ENCODE measurements at places on chromosomes 1 and 21.

DNA sequence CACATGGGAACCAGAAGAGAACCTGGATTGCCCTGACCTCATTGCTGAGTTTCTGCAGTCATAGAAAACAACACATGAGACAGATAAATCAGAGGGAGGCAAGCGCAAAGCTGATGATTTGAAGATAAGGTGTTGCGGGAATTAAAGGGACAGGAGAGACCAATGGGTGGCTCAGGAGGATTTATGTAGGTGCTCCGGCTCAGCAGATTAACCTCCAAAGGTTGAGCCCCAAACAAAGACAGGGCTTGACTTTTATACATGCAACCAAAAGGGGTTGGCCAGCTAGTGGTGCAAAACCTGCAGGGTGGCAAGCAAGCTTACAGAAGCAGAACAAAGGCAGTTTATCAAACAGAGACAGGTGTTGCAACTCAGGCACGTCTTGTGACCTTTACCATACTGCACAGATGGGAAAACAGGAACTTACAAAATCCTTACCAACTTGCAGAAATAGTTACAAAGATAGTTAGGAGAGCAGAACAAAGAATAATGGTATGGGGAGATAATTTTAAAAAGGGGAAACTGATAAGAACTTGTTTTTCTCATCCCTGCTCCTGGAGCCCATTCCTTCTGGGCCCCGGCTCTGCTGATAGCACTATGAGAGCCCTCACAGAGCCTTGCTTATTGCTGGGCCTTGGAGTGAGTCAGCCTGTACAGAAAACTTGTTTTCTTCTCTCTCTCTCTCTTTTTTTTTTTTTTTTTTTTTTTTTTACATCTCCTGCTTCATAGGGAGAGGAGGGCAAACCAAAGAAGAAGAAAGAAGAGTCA, 93.6 kb downstream of the SNRPE start:
- DNase-seq = no peak

DNA sequence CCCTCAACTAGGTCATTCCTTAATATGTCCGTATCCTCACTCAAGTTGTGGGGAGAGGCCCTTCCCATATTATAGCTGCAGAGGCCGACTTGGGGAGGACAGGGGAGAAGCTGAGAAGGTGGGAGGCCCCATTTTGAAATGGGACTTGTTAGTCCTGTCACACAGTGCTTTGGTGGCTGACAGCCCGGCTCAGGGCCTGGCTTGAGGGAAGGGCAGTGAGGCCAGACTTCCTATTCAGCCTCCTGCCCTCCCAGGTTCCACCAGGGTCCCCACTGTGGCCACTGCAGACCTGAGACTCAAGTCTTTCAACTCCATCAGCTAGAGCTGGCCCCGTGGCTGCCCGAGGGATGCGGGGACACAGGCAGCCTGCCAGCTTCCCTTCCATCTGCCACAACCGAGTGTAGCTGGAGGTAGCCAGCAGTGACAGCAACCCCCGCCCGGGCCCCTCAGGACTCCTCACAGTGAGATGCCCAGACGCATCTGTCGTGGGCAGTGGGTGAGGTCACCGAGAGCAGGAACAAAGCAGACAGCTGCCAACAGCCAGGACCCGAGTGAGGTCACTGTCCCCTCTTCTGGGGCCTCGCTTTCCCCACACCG, 36.9 kb downstream of the SIM2 start:
- DNase-seq = no peak

DNA sequence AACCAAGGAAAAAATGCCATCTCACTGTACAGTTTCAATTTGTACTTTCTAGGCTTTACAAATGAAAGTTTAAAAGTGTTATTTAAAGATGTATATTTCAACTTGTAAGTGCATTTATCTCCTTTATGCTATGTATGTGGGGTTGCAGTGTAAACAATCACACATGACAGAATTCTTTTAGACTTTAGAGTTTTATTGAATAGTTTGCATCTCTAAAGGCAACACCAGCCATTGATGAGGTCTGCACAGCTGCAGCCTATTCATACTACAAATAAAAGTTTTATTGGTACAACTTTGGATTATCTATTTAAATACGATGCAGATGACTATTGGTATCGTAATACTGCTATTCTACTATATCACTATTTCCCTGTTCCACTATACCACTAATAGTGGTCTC, 894.4 kb upstream of the B3GALT2 start:
- no peak for DNase-seq

DNA sequence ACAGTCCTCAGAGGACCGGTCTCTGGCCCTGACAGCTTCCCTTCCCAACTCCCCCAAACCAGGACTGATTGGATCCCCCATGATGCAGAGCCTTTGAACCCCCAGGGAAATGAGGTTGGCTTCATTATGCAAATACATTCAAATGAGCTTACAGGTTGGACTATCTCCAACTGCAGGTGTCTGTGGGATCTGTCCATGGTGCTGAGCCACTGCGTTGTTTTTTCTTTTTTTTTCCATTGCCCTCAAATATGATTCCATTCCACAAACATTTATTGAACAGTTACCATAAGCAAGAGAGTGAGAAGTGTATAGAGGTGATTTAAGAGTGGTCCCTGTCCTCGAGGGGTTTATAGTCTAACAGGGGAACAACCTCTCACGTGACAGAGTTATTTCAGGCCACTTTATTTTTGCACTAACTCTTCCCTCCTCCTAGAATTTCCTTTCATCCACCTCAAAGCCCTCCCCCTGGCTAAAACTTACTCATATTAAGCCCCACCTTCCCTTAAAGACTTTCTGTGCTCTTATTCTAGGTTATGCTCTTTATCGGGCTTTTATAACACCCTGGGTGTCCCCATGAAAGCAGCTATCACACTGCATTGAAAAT, 21.9 kb downstream of the DLGAP3 start:
- no peak for DNase-seq

GRCh38 chr1:1039145-1039910, 19.4 kb downstream of the AGRN start:
- DNase-seq = no peak

DNA sequence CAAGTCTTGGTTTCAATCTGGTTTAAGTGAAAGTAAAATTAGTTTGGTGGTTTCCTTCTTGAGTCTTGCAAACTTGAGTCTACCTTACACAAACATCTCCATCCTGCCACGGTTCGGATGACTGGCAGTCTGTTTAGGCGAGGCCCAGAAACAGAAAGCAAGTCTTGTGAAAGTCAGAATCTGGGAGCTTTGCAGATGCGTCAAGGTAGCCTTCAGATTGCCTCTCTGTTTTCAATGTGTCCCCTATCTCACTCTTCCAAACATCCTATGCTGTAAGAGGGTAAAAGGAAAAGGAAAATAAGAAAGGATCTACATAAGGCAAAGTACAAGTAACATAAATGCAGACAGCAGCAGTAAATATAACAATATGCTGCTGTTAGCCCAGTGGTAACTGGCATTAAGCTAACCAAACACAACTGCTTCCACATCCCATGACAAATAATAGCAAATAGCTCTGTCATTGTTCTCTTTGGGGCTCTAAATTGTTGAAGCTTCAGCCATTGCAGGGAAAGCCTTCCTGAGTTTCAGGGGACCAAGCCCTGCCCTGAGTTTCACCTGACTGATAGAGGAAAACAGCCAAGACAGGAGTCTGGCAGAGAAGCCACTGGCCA, 26.2 kb upstream of the C1orf105 start:
- peak; percentile 68 for DNase-seq

DNA sequence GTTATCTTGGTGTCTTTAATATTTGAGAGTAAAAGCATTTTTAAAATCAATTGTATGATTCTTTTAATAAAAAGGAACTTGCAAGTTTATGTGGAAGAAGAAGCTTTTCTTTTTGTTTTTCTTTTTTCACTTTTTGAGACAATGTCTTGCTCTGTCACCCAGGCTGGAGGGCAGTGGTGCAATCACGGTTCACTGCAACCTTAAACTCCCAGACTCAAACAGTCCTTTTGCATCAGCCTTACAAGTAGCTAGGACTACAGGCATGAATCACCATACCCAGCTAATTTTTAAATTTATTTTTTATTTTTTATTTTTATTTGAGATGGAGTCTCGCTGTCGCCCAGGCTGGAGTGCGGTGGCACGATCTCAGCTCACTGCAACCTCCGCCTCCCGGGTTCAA, 34.1 kb downstream of the CMPK1 start:
- no peak for DNase-seq

GRCh38 chr1:34591751-34592629, 162.9 kb upstream of the GJB5 start:
- no peak for DNase-seq

GRCh38 chr21:29185172-29185571, 54.7 kb downstream of the MAP3K7CL start:
- no peak for DNase-seq

DNA sequence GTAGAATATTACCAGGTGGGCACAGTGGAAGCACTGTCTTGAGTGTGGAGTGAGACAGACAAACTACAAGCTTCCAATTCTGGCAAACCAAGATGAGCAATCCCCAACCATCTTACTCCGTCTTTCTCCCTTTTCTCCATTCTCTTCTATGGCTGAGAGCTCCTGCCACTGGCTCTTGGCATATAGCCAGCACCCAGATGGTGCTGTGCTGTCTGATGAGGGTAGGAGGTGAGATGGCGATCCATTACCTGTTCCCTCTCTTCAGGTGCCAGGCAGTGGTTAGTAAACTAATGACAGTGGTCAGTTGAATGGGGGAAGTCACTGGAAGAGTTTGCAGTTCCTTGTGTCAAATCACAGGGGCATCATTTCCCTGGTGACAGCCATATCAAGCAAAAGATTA, 108.4 kb downstream of the FNBP1L start:
- no peak for DNase-seq

- DNase-seq = no peak
Measured at GRCh38 chr21:16913010-16913409, 599.8 kb upstream of the CXADR start.

- no peak for DNase-seq
Measured at GRCh38 chr1:3674100-3675094, 22.1 kb downstream of the TP73 start.

DNA sequence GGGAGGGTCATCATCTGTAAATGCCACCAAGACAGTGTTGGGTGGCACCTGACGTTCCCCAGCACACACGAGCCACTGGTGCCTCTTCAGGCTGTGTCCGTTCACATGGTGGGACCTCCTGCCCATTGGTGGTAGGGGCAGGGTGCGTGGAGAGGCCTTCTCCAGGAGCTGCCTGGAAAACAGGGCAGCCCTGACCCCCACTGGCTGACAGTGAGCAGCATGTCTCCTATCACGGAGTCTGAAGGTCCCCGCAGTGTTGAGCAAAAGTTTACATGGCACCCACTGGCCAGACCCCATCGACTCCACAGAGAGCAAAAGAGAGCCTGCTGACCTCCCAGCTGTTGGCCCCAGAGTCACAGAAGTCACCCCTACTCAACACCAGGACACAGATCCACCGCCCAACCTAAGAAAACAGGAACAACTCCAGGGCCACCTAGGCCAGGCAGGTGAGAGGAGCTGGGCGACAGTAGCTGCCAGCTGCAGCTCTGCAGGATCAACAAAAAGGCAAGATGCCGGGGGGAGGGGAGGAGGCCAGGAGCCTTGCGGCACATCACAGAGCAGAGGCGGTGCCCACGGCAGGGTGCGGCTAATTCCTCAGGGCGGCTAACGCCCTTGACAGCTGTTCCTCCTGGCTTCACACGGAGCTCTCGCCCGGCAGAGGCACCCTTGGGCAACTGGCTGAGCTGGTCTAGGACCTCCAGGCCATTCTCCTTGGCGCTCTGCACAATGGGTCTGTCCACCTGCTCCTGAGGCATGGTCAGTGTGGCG, 14.4 kb upstream of the IFI6 start:
- DNase-seq = no peak

DNA sequence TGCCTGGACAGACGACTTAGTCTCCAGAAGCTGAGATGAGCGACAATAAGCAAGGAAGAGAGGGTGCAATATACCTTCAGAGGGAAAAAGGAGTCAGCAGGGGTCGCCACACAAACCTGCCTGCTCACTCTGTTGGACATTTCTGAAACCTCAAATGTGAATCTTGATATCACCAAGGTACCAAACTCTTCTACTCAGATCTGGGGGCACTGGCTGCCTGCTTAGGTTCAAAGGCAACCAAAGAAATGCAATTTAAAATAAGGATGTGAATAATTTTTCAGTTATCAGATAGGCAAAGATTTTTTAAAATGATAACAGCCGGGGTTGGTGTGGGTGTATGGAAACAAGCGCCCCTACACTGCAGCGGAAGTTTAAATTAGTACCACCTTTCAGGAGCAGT, 164.2 kb downstream of the HIVEP3 start:
- peak; percentile 34 for DNase-seq

GRCh38 chr1:206050655-206051235, 2.2 kb upstream of the RHEX start:
- peak; percentile 50 for DNase-seq

DNA sequence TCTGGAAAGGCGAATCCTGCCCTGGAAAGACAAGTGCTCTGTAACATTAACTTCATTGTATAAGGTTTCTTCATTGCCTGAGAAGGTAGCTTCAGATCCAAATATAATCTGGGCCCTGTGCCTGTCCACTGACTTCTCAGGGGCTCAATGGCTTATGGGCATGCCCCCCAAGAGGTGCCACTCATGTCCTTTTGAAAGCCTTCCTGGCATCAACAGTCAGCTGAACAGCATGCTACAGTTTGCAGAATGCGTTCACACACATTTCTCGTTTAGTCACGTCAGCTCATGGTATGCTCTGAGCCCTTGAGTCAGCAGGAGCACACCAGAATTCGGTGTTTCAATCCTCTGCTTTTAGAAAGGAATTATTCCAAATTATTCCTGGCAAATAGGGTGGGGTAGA, 23.8 kb downstream of the TMCC2 start:
- DNase-seq = no peak

- no peak for DNase-seq
Measured at GRCh38 chr1:175287849-175288248, 95.3 kb upstream of the KIAA0040 start.

DNA sequence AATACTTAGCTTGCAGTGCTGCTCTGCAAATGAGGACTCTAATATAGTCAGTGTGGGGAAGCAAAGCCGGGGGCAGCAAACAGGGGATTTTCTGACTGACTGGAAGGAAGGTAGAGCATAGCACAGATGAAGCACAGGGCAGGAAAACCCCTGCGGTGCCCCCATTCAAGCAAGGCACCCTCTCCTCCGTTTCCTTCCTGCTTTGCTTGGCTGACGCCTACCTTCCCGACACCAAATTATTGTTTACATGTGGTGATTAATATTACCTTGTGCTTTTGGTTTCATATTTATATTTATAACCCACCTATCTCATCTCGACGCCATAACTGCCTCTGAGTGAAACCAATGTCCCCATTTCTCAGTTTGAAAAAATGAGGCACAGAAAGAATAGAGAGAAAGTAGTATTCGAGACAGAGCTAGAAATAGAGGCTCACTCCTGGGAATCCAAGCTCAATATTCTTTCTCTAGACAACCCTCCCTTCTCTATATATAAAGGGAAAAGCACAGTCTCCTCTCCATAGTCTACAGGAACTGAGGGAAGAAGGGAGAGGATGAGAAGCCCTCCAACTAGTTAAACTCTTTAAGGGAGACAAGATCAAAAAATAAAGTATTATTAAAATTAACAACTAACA, 41.3 kb downstream of the PIK3C2B start:
- peak; percentile 82 for DNase-seq

- DNase-seq = no peak
Measured at GRCh38 chr1:232293361-232293760, 336.6 kb downstream of the SIPA1L2 start.

- no peak for DNase-seq
Measured at GRCh38 chr1:4485398-4485797, 169.0 kb upstream of the AJAP1 start.

GRCh38 chr1:153403421-153404085, 12.7 kb upstream of the S100A8 start:
- DNase-seq = no peak
